ENCODE measurements at places on chromosomes 1 and 21.

DNA sequence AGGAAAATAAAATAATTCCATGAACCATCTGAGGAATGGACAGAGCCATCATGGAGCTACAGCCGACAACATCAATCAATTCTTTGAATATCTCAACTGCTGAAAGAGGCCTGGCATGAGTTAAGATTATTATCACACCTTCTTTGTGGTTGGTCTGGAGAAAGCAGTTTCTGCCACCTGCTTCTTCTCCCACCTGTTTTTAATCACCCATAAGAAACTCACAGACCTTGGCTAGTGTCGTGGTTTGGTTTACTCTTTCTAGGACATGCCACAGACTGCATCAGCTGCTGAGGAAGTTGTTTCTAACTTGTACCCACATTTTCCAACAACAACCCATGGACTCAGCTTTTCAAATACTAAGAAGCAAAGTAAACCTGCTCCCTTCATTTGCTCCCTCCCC lies 65.6 kb downstream of the NTPCR start:
- DNase-seq: no peak

DNA sequence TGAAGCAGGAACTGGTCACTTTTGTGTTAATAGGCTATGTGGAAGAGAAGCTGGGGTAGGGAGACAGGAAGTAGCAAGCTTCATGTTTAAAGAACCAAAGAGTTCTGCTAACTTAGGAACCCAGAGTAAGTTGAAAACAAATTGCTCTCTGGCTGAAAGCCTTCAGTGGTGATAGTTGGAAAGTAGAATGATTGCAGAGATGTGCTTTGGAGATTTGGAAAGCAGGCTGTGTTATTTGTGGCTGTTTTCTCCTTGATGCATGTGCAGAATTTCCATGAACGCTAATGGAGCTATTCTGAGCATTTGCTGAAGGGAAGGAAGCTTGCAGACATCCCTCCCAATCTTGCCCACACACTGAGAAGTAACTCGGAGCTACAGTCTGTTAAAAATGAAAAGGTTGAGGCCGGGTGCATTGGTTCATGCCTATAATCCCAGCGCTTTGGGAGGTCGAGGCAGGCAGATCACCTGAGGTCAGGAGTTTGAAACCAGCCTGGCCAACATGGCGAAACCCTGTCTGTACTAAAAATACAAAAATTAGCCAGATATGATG lies 45.7 kb downstream of the TCEANC2 start:
- DNase-seq: no peak

GRCh38 chr1:23184212-23184934 lies 15.7 kb upstream of the LUZP1 start:
- DNase-seq: peak; percentile 63

DNA sequence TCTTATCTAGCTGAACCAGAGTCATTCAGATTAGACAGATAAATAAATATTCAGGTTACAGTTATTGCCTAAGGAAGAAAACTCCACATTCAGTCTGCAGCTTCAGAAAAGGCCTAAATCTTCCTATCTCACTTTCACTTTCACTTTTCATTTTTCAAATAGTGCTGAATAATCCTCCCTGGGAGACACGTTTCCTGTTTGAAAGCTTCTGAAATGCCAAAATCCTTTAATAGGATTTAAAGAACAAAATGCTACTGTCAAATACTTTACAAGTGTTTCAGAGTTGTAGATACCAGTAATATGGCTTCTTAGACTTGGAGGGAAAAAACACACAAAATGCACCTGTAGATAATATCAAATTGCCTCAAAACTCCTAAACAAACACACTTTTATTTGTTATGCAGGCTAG lies 3.9 kb downstream of the PSMB2 start:
- peak; percentile 28 for DNase-seq

- no peak for DNase-seq
These were observed 41.6 kb upstream of the APP start for GRCh38 chr21:26212220-26212619.

GRCh38 chr1:68280286-68280685 lies 48.0 kb upstream of the WLS start:
- no peak for DNase-seq
